Cardiac muscle cell (in vitro differentiated cells and primary cell): ENCODE measurements at places on chromosomes 4 and X.

DNA sequence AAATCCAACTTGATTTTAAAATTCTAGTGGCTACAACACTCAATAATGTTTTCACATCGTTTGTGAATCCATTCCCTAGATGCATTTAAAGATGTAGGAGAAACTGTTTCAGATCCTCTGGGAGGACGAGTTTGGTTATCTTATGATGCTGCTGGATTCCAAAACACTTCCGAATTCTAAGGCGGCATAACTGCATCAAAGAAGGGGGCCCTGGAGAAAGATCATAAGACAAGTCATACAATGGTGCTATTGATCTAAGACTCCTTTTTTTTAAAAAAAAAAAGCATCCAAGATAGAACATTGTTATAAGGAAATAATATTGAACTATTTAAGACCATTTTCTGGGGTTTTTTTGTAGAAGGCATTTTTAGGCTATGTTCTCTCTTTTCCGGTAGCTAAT is 25.5 kb downstream of the ASB9 start:
- DNase-seq: no peak

DNA sequence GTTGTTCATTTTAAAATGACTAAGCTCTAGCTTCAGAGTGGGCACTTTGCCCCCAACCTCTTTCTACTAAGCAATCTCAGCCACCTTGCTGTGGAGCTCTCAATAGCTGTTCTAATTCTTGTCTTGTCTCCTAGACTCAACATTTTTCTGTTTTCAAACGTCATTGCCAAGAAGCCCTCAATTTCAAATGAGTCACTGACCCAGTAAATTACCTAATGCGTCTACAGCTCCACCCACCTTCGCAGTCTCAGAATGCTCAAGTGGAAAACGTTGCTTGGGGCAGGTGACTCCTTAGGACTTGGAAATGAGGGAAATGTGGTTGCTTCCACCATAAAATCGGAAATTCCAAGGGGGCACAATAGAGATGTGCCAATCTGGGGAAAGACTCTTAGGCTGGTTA is 59.0 kb downstream of the ING2 start:
- DNase-seq: no peak

GRCh38 chr4:15792974-15793373 is 14.8 kb downstream of the CD38 start:
- DNase-seq: no peak

DNA sequence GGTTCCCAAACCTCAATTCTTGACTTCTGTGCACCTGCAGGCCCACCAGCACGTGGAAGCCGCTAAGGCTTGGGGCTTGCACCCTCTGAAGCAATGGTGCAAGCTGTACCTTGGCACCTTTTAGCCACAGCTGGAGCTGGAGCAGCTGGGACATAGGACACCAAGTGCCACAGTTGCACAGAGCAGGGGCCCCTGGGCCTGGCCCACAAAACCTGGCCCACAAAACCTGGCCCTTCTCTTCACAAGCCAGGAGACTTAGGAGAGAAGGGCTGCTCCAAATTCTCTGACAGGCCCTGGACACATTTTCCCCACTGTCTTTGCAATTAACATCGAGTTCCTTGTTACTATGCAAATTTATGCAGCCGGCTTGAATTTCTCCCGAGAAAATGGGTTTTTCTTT is 197.8 kb downstream of the EPHA5 start:
- DNase-seq: no peak

GRCh38 chrX:107996124-107996523 is 14.0 kb upstream of the TEX13B start:
- DNase-seq: no peak

DNA sequence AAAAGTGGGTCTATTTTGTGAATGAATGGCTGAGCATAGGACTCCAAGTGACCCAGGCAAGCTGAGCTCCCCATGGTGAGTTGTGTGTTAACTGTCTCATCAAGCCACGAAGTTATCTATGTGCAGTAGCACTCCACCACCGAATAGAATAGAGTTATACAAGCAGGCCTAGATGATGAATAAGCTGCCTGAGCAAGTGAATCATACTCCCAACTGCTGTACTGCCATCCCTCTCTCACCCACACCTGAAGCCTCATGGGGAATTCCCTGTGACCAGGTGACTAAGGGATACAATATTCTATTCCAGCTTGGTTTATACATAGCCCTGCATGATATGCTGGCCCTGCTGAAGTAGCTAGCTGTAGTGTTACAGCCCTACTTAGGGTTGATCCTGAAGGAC is 38.7 kb downstream of the KDM5C start:
- DNase-seq: no peak

DNA sequence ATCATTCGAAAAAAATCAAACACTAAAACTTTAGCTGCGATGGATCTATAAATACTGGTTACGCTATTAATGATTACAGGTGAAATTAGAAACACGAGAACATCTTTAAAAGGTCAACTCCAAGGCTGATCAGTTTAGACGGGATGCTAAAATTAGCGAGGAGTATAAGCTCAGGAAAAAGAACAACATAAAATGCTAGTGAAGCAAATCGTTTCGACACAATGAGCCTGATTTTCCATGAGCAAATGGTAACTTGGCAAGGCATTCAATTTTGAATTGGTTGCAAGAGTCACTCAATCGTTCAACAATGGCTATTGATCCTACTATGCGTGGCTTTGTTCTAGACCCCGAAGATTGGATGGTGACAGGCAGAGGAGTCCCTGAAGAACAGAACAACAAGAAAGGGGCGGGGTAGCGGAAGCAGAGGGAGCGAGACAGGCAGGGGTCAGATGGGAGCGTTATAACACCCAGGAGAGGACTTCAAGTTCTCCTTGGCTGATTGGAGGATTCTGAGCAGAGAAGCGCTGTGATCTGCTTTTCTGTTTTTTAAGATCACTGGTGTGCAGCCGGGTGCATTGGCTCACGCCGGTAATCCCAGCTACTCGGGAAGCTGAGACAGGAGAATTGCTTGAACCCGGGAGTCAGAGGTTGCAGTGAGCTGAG is 146.5 kb downstream of the RBM47 start:
- DNase-seq: no peak

DNA sequence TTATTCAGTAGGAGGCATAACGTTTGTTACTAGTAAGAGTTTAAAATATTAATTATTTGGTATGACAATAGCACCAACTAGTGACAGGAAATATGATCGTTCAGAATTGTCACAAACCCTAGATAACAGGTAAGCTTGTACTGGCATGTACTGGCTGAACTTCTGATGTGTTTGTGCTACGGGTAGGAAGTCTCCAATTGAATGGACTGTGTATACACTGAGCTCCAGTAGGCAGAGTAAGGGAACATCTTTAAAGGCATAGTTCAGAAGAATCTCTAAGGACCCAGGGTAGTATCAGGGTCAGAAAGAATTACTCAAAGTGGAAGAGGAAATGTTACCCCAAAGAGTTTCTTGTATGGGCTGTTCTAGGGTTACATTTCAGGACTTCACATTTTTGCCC is 230.4 kb downstream of the EDA2R start:
- no peak for DNase-seq

DNA sequence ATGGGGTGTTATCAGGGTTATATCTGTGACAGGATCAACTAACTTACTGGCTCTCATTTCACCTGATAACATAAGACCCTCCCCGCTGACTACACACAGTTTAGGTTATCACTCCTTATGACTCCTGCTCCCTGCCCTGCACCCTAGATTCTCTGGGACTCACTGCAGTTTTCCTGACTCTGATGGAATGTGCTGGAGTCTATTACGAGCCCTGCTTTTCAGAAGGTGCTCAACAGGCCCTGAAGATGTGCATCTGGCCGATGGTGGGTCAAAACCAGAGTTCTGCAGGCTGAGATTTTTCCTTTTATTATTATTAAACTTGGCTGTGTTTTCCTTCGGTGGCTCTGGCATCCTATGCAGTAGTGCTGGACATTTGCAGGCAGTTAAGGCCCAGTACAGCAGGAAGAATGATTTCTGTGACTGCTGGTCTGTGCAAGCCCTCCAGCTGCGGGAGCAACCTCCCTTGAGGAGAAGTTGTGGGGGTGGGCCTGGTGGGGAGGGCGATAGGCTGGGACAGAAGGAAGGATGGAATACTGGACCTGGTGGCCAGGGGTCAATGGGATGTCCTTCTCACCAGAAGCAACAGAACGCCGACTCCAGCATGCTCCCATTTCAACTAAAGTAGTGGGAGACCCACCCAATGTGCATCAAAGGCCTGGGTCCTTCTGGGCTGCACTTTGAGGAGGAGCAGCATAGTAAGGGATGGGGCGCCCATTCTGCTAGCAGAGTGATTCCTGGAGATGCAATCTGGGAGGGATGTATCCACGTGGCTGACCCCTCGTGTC is 11.0 kb downstream of the SOD3 start:
- no peak for DNase-seq

DNA sequence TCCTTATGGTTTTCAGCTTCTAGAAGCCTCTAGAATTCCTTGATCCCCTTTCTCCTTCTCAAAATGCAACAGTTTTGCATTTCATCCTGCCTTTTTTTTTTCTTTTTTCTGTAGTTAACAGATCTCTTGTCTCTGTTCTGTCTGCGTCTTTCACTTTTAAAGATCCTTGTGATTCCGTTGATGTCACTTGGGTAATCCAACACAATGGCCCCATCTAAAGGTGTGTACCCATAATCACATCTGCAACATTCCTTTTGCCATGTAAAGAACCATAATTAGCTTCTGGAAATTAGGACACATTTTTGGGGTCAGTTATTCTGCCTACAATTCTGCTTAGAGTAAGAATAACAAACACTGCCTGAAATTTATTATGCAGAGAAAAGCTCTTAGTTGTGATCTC is 1180.9 kb upstream of the ADGRL3 start:
- DNase-seq: no peak

DNA sequence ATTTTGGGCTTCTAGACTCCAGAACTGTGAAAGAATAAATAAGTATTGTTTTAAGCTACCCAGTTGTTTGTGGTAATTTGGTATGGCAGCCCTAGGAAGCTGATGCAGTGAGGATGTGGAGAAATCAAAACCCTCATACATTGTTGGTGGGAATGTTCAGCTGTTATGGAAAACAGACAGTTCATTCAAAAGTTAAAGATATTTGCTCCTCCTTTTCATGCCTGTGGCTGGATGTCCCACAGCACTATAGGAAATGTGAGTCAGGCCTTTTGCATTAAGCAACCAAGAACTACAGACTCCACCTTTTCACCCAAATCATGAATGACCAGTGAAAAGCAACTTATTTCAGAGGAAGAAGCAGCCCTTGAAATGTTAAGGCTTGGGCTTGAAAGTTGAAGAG is 6.7 kb downstream of the BBS12 start:
- no peak for DNase-seq

DNA sequence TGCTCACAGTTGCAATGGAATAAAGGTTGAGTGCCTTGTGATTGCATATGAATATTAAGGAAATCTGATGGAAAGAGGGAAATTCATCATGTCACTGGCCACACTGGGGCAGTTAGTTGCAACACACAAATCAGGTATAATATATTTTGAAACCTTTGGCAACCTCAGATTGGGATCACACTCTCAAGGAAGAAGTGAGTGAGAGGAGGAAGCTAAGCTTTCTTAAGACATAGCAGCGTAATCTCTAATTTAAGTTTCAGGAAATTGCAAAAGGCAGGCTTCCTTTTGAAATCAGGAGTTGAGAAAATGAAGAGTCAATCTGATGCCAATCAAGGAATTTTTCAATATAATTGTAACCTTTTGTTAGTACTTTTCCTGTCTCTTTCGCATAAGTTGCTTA is 12.3 kb upstream of the CLTRN start:
- DNase-seq: peak; percentile 8

DNA sequence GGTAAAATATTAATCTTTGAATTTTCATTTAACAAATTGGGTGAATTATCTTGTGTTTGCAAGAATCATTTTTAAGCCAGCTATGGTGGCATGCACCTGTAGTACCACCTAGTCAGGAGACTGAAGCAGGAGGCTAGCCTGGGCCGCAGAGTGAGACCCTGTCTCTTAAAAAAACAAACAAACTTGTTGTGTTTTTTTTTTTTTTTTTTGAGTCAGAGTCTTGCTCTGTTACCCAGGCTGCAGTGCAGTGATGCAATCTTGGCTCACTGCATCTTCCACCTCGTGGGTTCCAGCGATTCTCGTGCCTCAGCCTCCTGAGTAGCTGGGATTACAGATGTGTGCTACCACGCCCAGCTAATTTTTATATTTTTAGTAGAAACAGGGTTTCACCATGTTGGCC is 2.2 kb downstream of the TXLNG start:
- DNase-seq: peak; percentile 46

DNA sequence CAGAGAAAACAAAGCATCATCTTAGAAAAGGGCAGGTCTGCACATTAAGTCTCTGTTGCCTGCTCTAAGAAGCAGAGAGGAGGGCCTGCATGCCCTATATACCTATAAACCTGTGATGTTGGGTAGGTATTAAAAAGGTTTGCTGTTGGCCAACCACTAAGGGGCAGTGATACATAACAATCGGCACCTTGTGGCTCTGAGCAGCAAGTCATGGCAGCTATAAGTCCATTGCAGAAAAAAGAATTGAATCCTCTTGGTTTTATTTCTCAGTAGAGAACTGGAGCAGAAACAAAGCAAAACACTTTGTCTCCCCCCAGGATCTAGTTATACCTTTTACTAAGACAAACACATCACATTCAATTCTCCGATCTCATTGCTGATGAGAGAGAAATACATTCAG is 1364.4 kb downstream of the STIM2 start:
- peak; percentile 55 for DNase-seq

DNA sequence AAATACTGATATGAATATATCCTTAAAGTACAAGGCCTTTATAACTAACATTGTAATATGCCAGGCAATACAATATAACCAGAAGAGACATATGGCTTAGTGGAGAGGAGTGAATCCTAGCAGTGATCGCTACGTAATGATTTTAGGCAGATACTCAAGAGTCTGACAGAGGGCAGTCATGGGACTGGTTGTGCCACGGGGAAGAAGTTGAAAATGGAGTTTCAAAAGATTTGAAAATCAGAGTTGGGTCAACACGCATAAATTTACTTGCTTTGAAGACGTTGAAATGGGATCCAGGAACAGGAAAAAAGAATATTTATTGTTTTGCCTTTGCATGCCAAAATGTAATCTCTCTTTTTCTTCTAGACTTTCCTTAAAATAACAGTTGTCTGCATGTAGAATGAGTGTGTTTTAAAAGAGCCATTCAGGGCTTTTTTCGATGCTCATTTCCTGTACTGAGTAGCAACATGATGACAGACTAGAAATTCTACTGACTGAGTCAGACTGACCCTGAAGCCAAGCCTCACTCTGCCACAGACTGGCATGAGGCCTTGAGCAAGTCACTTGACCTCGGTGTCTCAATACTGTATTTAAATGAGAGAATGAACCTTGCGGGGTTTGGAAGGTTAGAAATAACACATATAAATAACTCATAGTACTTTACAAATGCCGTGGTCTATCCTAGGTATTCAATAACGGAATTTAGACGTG is 8.1 kb upstream of the SMS start:
- DNase-seq: peak; percentile 87

GRCh38 chr4:170698334-170698733 is 608.6 kb upstream of the AADAT start:
- no peak for DNase-seq

- DNase-seq: no peak
Measured at GRCh38 chr4:81032771-81033684, 2.5 kb downstream of the BMP3 start.

- no peak for DNase-seq
Measured at GRCh38 chr4:7387925-7388324, 46.8 kb downstream of the PSAPL1 start.

GRCh38 chr4:51868449-51868847 is 25.5 kb downstream of the DCUN1D4 start:
- no peak for DNase-seq

GRCh38 chrX:73903941-73904340 is 340.9 kb downstream of the CHIC1 start:
- DNase-seq: no peak
